ENCODE measurements at places on chromosomes 12 and 14.

- no peak for DNase-seq
These were observed 18.5 kb upstream of the ALDH2 start for GRCh38 chr12:111748151-111748672.

GRCh38 chr12:53551889-53552291 is 44.6 kb upstream of the NPFF start:
- no peak for DNase-seq

DNA sequence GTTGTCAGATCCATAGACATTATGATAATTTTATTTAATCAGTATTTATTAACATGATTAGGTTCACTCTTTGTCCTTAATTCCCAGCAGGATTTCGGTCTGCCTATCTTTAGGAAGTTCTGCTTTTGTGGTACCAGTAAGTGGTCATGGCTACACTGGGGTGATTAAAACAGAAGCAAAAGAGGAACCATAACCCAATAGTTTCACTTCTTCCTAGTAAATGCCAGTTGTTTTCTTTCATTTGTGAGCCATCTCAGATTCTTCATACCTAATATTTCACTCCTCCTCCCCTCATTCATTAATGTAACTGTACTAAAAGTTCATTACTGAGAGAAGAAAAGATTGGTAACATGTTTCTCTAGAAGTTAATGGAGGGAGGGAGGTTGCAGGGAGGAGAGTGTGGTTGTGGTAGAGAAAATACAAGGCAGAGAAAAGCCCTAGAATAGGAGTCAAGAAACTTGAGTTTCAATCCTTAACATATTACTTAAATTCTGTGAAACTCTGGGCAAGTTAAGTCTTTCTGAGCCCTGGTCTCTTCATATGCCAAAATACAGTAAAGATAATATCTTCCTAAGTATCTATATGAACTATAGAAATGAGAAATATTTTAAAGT is 101.2 kb downstream of the PEBP1 start:
- DNase-seq = no peak

GRCh38 chr12:103441437-103442181 is 54.2 kb downstream of the C12orf42 start:
- DNase-seq = no peak

- no peak for DNase-seq
These were observed 53.1 kb downstream of the TOGARAM1 start for GRCh38 chr14:45015133-45015532.

Data from activated CD4-positive, CD25-positive, alpha-beta regulatory T cell treated with anti-CD3 and anti-CD28 coated beads, Interleukin-2, amount 50 U/mL, for 16 hours (primary cell).